HCEC 1CT (cell line): ENCODE measurements at places on chromosomes 3 and 15.
A peak's percentile ranks its signal among the peaks of the same experiment; 100 is the strongest.

DNA sequence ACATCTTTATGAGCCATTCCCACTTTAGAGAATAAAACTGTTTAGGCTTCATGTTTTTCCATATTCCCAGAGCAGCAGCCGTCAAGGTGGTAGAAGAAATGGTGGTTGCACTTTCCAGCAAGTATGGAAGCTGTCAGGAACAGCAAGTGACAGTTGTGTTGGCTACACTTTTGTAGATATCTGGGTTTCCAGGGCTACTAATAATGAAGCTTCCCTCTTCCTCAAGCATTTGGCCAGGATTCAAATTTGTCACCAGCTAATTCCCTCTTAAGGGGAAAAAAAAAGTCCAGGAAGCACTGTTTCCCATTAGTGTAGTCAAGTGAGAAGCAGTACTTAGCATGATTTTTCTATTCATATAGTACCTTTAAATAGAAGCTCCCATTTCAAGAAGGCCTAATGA is 252.8 kb downstream of the IGSF11 start:
- DNase-seq: no peak

- no peak for DNase-seq
Observed at GRCh38 chr15:96123028-96123400, 207.5 kb upstream of the NR2F2 start.

DNA sequence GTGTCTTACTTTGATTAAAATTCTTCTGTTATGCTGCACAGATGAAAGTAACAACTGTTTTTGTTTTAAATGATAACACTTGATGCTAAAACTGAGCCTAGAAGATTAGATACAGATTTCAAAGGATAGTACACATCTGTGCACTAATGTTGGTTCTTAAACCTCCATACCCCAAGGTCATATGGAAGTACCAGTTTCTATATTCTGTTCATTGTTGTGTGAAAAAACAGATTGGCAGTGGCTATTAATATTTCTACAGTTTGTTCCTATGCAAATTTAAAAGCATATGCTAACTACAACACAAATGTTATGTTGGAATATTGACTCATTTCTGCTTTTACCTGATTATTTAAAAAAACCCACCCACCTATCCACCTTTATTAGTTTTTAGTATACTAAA is 32.0 kb upstream of the GBE1 start:
- DNase-seq: no peak

- no peak for DNase-seq
Observed at GRCh38 chr15:40933517-40933902, 4.4 kb downstream of the DLL4 start.

GRCh38 chr3:59601486-59601885 is 551.7 kb upstream of the CFAP20DC start:
- no peak for DNase-seq

DNA sequence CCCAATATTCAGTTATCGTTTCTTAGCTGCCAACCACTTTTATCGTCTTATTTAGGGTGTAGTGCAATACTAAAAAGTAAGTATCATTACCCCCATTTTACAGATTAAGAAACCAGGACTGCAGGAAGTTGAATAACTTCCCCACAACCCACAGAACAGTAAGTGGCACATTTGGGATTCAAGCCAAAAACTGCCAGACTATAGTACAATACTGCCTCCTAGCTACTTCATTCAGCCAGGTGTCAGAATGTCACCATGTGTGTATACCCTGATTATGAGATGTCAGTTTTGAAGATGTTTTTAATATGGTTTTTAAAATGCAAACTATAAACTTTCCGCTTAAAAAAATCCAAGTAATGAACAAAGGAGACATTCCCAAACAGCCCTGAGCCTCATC is 74.2 kb upstream of the PROK2 start:
- peak; percentile 5 for DNase-seq

DNA sequence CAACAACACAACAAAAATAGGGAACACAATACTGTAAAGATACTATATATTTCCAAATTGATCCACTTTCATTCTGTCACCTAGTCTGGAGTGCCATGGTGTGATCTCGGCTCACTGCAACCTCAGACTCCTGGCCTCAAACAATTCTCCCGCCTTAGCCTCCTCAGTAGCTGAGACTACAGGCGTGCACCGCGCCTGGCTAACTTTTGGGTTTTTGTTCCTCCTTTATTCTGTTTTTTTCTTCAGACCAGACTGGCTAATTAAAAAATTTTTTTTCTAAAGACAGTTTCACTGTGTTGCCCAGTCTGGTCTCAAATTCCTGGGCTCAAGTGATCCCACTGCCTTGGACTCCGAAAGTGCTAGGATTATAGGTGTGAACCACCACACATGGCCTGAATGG is 5.3 kb downstream of the BCL2L10 start:
- no peak for DNase-seq

GRCh38 chr3:66076861-66077470 is 38.2 kb upstream of the MAGI1 start:
- DNase-seq: no peak

DNA sequence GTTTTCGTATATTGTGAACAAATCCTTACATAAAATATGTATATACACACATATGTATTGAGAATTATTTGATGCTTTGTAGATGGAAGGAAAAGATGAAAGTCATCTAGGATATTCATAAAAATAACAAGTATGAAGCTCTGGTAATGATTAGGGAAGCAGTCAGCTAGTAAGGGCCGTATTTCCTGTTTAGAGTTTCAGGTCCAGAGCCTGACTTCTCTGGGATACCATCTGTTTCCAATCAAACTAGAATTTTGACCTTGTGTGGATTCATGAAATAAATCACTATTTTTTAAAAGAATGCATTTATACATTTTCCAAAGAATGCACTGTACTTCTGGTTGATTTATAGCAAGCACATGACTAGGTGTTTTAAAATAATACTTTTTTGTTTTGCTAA is 156.1 kb upstream of the CGNL1 start:
- peak; percentile 89 for DNase-seq

DNA sequence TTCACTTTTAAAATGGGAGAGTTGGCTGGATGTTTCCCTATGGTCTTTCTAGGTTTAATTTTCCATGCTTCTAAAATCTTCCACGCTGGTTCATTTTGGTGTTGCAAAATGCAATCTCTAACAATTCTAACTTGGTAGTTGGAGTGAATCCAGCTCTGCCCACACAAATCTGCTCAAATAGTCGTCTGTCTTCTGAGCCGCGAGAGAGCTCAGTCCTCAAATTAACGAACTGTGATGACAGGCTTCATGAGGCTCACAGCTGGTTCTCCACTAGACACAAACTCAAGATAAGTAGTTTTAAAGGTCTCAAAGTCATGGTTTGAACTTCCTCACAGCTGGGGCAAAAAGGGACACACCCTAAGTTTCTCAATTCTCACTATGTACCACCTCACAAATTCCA is 178.6 kb upstream of the LYSMD4 start:
- DNase-seq: no peak

DNA sequence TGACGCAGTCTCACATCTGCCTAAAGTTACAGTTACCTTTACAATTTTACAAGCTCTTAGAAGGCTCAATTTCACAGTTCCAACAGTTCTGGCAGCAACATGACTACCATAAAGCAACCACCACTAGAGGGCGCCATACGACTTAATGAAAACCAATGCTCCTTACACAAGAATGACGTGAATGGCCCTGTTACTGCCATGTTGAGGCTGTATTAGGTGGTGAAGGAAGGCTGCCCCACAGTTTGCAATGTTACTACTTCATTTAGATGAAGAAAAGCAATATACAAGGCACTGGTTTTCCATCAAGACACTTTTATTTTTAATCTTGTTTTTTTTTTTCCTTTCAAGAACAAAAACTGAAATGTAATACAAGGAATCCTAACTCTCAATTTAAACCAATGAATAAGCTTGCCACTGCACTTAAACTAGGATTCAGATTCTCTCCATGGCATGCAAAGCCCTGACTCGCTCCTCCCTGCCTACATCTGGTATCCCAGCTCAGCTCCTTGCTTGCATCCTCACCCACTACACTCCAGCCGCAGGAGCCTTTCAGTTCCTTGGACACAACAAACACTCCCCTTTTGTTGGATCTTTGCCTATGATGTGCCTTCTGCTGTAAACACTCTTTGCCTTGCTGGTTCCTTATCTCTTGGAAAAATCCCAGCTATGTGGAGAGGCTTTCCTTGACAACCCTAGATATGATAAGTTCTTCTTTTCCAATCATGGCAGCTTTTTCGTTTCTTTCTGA is 270.7 kb downstream of the GBE1 start:
- peak; percentile 75 for DNase-seq

GRCh38 chr15:61084944-61085367 is 144.1 kb downstream of the RORA start:
- no peak for DNase-seq

DNA sequence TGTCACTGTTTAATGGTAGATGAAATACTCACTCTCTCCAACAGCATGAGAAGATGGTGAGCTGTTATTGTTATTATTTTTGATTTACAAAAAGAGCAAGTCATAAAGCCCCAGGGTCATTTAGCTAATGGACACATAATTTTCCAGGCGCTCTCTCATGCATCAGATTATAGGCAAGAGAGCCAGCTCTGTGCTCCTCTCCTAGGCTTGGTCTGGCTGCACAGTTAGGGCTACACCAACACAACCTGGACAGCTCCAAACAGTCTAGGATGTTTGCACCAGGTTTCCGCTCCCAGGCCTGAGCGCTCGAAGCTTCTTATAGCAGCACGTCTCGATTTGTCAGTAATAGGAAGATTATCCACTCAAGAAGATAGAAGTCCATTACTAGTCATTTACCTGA is 123.7 kb downstream of the FAM43A start:
- DNase-seq: no peak

- no peak for DNase-seq
Observed at GRCh38 chr3:76912841-76913383, 127.0 kb upstream of the ROBO2 start.

GRCh38 chr15:77584201-77584600 is 48.5 kb downstream of the LINGO1 start:
- no peak for DNase-seq

DNA sequence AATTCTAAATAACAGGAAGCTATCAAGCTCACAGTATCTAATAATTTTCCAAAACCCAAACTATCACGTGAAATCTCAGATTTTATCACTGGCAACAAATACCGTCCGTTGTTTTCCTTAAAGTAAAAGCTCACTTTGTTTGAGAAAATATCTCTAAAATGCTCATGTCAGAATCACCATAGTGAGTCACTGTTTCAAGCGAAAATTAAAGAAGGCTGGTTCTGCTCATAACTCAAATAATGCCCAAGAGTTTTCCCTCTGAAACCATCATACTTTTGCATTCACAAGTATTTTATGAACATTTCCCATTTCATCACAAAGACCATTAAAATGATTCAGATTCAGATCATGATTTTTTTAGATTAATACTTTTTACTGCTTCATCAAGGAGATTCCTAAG is 50.6 kb downstream of the TBL1XR1 start:
- no peak for DNase-seq

DNA sequence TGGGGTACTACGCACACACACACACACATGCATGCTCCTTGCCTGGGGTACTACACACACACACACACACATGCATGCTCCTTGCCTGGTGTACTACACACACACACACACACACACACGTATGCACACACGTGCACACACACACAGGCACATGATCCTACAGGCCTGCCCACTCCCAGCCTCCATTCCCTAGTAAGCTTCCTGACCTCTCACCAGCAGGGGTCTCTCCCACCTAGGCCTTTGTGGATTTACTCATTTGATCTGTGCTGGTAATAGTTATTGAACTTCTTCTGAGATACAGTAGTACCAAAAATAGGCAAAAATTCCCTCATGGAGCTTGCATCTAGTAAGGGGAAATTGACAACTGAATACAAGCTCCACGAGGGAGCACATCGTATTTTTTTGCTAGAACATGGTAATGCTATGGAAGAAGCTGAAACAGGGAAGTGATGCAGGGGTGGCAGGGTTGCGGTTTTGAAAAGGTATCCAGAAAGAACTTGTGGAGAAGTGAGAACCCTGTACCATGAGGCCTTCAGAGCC is 19.1 kb downstream of the TTC21A start:
- peak; percentile 51 for DNase-seq

DNA sequence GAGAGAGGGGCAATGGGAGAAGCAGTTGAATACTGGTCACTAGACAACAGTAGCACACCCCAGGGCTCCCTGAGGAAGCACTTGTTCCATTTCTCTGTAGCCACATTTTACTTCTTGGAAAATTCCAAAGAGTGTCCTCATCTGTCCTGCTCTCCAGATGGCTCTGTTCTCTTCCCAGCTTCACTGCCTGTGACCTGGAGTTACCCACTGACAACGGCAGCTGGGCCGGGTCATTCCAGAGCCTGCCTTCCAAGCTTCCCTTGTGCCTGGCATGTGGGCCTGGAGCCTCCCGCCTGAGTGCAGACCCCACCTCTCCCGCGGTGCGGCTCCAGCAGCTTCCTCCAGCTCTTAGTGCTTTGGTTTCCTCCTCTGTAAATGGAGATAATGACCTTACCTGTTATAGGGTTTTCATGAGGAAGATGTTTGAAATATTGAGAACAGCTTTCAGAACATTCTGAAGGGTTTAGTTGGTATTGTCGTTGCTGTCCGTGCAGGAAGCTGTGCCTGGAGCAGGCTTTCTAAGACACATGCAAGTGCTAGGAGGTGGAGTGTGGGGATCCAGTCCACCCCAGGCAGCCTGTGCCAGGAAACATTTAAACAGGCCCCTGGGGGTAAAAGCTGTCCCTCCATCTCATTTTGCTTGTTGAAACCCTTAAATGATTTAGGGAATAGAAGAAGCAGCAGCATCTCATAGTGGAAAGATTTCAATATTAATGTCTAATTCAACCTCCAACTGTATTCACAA is 24.8 kb downstream of the EFCC1 start:
- peak; percentile 35 for DNase-seq

- DNase-seq: no peak
Observed at GRCh38 chr3:11705049-11705448, 61.3 kb upstream of the VGLL4 start.

DNA sequence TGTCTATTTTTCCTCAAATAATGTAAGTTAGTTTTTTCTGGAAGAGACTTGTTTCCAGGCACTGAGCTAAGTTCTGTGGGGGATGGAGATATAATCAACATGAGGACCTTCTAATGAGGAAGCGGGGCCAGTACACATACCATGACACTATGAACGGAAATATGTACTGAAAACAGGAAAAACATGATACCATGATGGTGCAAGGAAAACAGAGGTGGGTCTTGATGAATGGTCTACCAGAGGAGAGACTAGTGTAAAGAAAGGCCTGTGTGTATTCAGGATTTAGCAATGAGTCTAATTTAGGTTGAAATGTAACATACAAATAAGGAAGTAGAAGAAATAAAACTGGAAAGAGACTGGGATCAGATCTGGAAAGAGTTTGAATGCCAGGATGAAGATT is 38.9 kb upstream of the TPRG1 start:
- DNase-seq: no peak

- peak; percentile 87 for DNase-seq
Observed at GRCh38 chr3:99651531-99651930, 13.1 kb downstream of the COL8A1 start.

DNA sequence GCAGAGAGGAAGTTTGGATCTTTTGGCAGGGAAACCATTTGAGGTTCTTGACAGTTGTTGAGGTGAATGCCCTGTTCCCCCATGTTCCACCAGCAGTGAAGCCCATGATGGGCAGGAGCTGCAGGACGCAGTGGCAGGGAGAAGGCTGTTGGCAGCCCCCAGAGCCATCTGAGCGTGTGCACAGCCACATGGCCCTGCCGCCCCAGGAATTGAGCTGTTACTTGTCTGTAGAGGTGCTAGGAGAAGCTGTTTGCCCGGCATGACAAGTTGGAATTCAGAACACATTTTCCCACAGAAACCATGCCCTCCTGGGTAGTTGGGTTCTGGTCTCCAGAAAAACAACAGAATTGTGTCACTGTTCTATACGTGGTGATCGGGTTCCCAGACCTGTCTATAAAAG is 218.2 kb upstream of the NR2E3 start:
- no peak for DNase-seq
